AG04450 (cell line): ENCODE measurements at places on chromosomes 1 and 21.

DNA sequence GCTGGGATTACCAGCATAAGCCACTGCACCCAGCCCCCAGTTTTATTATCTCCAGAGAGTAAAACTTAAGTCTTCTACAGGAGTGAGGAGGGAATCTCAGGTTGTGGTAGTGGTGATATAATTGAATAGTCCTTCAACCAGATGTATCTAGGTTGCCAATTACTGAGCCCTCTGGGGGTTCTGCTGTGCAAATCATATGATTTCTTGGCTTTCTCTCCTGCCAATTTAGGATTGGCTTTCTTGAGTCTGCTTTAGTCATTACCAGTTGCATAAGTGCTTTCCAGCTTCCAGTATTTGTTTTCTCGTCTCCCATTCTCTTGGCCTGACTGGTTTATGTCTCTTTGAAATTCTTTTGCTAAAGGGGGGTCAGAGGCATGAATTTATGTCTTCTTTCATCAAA is 11.1 kb downstream of the CPT2 start:
- no peak for DNase-seq

DNA sequence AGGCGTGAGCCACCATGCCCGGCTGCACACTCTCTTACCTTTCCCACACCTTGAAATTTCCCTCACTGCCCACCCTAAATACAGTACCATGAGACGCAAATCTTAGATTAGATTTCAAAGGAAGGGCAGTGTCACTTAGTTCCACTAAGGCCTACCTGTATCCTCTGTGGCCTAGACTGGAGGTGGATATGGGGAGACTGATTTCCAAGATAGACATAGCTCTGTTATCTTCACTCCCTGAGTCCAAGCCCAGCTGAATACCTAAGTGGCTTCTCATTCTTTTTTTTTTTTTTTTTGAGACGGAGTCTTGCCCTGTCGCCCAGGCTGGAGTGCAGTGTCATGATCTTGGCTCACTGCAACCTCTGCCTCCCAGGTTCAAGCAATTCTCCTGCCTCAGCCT is 89.0 kb downstream of the SLC16A1 start:
- DNase-seq = no peak

DNA sequence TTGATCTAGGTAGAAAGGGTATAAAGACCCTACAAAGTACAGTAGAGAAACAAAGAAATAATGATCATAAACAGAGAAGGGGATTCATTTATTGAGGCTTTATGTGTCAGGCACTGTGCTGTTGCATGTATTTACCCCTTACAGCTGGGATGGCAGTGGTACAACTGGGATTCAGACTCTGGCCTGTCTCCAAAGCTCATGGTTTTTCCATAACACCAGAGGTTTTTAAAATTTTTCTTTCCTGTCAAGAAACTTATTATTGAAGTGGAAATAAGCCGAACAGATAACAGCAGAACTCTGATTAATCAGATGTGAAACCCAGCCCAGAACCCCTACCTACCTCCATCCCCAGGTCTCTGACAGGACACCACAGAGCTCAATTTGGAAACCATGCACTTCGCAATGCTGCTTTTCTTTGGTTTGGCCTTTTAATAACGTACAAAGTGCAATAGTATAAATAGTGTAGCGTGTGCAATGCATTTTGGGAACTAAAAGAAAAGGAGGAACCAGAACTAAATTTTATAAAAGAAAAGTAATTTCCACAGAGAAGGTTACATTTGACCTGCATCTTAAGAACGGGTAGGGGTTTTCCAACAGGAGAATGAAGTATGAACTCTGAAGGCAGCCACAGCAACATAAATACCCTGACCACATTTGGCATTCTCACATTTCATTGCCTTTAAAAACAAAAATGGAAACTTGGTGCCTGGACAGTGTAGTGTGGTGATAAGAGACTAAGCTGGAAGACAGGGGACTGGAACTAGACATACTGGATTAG is 92.0 kb upstream of the S1PR1 start:
- DNase-seq = no peak

DNA sequence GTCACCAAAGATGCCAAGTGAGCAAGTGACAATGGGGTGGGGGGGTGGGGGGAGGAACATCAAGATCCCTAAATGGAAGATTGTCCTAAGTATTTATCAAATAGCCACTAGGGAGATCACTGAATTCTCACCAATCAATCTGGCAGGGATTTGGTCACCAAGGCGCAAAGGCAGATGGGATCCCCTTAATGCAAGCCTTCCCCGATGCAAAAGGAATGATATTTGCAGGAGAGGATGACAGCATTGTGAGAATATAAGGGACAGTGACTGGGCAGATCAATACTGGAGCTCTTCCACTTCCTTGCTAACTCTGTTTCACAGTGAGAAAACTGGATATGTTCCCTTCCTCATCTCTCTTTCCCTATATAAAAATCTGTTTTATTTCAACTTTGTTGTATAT is 40.9 kb downstream of the DUSP10 start:
- DNase-seq = no peak

GRCh38 chr1:91349524-91349923 is 55.1 kb downstream of the HFM1 start:
- DNase-seq = no peak

- no peak for DNase-seq
Observed at GRCh38 chr21:14533499-14534428, 12.4 kb downstream of the SAMSN1 start.

- DNase-seq = no peak
Observed at GRCh38 chr1:12738934-12739333, 7.1 kb upstream of the CFAP107 start.

DNA sequence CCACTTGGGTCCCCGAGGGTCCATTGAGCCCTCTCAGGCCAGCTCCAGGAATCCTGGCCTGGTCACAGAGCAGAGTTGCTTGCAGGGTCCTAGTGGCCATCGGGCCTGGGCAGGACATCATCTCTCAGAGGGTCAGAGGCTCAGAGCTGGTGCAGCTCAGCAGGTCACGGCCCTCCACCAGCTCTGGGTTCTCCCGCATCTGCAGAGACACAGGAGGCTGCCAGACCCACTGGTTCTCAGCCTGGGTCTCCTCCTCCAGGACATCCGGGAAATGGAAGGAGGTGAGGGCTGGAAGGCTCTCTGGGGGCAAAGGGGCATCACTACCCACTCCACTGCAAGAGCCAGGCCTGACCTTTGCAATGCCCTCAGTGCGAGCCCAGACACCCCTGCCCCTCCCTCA is 6.5 kb downstream of the TMEM54 start:
- no peak for DNase-seq

GRCh38 chr21:37367703-37368540 is 1.3 kb downstream of the DYRK1A start:
- DNase-seq = no peak

DNA sequence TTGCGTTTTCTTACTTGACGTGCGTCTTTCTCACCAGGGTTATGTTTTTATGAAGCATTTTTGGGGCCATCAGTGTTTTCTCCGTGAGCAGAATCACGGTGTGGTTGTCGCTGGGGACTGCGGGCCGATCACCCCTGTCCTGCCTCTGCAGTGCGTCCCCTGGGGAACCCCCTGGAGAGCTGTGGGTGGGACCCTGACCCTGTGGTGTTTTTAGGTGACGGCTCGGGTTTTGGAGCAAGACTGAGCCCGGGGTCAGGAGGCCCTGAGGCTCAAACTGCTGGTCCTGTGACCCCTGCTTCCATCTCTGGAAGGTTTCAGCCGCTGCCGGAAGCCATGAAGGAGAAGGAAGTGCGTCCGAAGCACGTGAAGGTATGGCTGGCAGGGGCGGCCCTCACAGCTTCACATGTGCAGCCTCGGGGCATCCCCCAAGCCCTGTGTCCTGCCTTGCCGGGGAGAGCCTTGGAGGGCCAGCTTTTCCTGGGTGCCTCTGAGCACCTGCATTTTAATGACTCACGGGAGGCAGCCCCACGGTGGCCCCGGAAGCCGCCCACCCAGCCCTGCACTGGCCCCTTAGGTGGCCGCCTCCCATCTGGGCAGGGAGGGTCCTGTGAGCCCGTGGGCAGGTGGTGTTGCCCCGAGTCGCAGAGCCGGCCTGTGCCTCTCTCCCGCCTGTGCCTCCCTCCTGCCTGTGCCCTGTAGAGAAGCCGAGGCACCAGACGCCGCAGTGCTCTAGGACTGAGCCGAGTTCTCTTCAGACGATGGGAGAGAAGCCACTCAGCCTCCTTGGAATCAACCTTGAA is 36.7 kb upstream of the DIP2A start:
- no peak for DNase-seq

DNA sequence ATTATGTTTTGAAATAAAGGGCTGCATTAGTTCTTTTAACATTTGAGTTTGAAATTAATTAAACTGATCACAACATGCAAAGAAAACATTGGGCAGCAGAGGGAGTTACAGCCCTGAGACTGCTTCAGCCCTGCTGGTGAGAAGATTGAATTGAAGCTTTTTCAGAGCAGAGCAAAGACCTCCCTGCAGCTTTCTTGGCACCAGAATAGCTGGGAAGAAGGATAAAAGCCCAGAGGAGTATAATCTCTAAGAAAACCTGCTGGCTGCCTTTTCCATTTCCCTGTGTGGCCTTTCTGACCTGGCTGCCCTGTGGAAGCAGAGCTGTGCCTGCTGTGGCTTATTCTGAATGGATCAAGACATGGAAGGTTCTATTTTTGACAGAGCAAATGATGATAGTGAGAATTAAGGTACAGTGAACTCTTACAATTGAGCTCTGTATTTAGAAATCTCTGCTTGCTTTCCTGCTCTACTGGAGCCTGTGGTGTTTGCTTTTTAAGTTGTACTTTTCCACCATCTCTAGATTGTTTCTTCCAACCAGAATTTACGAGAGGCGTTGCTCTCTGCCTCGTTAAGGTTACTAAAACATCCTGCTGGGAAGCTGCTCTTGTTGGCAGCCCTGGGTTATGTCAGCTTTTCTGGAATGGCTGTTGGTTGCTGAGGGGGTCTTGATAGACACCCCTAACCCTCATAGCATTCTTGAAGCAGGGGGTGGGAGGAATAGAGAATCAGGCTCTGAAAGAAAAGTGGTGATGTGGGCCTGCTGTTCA is 9.9 kb downstream of the SNRPE start:
- peak; percentile 62 for DNase-seq

DNA sequence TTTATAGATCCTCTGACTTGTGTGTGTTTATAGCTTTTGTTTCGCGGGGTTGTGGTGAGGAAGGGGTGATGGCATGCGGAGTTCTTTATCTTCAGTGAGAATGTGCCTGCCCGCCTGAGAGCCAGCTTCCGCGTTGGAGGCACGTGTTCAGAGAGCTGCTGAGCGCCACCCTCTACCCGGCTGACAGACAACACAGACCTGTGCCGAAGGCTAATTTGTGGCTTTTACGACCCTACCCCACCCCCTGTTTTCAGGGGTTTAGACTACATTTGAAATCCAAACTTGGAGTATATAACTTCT is 14.4 kb upstream of the CD101 start:
- no peak for DNase-seq

GRCh38 chr1:151009206-151009587 is 948 bp downstream of the PRUNE1 start:
- DNase-seq = peak; percentile 37

GRCh38 chr1:33168556-33169289 is 13.1 kb downstream of the TRIM62 start:
- DNase-seq = no peak

- no peak for DNase-seq
Observed at GRCh38 chr1:228018961-228019721, 12.3 kb downstream of the WNT3A start.

DNA sequence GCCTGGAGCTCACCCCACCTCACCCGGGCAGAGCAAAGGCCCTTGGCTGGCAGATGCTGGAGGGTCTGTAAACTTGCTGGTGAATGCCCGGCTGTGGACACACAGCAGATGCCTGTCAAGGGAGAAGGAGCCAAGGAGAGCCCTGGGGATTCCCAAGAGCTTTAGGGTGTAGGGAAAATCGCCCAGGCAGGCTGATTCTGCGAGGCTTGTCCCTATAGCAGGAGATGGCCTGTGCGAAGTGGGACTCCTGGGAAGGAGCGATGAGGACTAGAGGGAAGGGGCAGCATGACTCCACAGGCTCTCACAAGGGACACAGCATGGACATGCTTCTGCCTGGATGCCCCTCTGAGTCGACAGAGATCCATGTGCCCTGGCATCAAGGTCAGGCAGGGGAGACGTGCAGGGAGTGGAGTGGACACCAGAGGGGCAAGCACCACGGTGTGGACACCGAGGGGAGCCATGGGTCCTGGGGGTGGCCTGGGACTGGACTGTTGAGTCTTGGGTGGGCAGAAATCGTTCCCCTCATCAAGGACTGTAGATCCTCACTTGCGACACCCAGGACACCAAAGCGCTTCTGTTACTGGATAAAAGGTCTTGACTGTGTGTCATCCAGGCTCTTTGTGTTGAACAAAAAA is 71.4 kb upstream of the ABCG1 start:
- no peak for DNase-seq

DNA sequence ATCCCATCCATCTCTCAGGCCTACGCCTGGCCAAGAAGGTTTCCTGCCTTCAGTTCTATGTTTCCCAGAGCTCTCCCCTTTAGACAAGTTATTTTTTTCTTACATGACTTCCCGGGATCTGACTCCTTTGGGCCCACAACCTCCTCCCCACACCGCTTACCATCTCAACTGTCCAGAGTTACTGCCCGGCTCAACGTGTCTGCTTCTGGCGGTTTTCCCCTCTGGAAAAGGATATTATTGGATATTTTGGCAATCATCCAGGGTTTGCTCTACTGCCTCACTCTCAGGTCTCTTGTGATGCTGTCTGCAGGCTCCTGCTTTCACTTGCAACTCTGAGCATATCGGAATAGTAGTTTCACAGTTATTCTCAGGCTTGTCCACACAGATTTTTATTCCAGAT is 318.2 kb upstream of the CAMK1G start:
- no peak for DNase-seq

DNA sequence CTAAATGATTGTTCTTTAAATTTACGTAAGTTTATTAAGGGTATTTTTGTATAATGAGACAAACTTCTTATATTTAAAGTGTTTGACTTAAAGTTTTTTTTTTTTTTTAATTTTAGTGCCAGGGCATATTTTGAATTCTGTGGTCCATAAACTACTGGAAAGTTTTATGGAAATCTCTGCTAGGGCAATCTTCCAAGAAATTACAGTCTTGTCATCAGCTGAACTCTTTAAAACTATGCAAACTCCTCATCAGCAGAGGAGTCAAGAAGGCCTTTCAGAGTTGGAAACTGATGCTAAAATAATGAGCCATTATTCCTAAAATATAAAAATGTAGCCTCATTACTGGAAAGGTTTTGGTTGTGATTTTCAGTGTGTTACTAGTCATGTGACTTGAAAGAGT is 1201.9 kb downstream of the BRINP3 start:
- DNase-seq = no peak

GRCh38 chr1:1275836-1276235 is 2.2 kb upstream of the UBE2J2 start:
- no peak for DNase-seq

DNA sequence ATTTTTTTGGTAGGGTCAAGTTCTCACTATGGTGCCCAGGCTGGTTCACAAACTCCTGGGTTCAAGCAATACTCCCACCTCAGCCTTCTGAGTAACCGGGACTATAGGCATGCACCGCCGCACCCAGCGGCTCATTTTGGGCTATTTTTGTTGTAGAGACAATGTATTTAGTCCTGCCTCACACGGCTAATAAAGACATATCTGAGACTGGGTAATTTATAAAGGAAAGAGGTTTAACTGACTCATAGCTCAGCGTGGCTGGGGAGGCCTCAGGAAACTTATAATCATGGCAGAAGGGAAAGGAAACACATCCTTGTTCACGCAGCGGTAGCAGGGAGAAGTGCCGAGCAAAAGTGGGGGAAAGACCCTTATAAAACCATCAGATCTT is 4.2 kb downstream of the CELA2A start:
- no peak for DNase-seq

- no peak for DNase-seq
Observed at GRCh38 chr1:114040273-114041015, 61.2 kb downstream of the OLFML3 start.
